SHP77 treated with DMSO at 0.1 percent for 48 hours (cell line): ENCODE measurements at places on chromosomes 4 and X.

GRCh38 chr4:110197529-110198042 is 829 bp downstream of the ELOVL6 start:
- peak; percentile 8 for DNase-seq

GRCh38 chr4:36351082-36351666 is 69.8 kb downstream of the DTHD1 start:
- DNase-seq: no peak

GRCh38 chrX:69313617-69314290 is 148.5 kb upstream of the PJA1 start:
- no peak for DNase-seq

GRCh38 chrX:41518841-41519220 is 71.7 kb downstream of the NYX start:
- DNase-seq: no peak

DNA sequence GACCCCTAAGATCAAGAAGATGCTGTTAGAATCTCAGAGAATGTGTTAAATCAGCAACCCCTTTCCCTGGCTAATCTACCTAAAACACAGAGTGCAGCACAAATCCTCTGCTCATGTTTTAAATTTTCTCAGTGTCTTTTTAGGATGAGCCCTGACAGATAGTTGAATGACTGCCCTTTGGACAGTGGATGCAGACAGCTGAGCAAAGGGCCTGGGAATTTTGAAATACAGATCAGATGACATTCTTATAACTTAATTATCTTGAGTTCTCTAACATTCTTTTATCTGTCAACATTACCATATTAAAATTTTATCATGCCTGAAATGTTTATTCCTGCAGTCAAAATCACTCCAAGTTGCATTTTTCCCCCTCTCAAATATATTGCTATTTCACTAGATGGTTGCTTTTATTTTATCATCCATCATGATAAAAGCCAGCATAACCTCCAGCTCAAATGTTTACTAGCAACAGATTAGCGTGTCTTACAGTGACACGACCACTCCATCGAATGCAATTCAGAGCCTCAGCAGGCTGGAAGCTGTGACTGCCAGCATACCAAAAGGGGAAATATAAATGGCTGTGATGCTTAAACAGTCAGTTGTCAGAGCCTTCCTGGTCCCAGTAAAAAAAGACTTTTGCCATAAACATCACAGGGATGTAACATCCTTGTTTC is 22.8 kb upstream of the ARHGAP24 start:
- DNase-seq: no peak

- no peak for DNase-seq
These were observed 27.5 kb downstream of the ENPEP start for GRCh38 chr4:110503270-110504083.

- no peak for DNase-seq
These were observed 6.8 kb downstream of the TBC1D19 start for GRCh38 chr4:26590639-26591038.
